Activated T-cell treated with anti-CD3 and anti-CD28 coated beads, Interleukin-2, amount 50 U/mL, for 4 hours (primary cell): ENCODE measurements at places on chromosomes 13 and 19.

- no peak for DNase-seq
Observed at GRCh38 chr13:73334445-73334844, 275.6 kb downstream of the KLF5 start.

DNA sequence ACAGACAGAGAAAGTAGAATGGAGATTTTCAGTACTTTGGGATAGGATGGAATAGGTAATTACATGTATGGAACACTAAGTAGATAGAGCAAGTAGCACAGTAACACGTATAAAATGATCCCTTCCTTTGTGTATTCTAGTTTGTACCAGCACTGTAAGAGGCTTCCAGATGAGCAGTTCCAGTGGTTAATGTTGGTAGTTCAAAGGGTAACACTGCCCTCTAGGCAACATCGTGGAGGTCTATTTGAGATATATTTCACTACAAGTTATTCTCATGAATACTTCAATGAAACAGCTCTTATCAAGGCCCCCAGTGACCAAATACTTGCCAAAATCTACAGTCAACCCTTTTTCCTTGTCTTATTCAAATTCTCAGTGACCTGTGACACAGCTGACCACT is 13.5 kb upstream of the ZNF563 start:
- DNase-seq = no peak

DNA sequence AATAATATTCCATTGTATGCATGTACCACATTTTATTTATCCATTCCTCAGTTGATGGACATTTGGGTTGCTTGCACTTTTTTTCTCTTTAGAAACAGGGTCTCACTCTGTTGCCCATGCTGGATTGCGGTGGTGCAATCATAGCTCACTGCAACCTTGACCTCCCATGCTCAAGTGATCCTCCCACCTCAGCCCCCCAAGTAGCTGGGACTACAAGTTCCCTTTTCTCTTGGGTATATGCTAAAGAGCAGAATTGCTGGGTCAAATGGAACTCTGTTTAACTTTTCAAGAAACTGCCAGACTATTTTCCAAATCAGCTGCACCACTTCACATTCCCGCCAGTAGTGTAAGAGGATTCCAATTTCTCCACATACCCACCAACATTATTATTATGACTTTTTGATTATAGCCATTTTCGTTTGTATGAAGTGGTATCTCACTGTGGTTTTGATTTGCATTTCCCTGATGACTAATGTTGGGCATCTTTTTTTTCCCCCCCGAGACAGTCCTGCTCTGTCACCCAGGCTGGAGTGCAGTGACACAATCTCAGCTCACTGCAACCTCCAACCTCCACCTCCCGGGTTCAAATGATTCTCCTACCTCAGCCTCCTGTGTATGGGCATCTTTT is 7.6 kb upstream of the IPO5 start:
- no peak for DNase-seq

- no peak for DNase-seq
Observed at GRCh38 chr13:68417801-68418200, 1187.7 kb upstream of the PCDH9 start.

GRCh38 chr19:294946-295686 is 3.9 kb upstream of the PLPP2 start:
- peak; percentile 30 for DNase-seq

DNA sequence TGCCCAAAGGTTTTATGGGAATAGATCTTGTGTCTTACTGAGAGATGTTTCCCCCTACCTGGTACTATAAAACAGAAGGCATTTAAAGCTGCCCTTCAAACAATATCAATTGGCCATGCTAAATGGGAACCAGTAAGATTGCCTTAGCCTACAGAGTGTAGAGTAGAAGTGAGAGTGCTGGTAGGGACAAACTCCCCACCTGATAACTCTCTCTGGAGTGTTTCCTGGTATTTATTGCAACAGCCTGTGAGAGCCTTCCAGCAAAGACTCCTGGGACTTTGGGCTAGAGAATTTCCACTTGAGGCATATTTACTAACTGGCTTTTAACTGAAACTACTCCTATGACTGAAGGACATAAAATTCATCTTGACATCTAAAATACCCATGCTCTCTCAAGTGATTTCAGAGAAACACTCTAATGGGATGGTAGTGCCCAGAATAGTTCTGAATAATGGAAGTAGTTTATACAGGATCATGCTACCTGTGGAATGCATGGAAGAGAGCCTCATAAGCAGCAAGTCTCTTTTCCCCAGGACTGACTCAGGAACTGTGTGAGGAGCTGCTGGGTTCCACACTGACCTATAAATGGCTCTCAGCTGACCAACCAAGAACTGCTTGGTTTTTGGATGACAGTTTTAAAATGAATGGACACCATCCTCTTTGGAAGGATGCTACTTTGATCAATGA is 132.7 kb upstream of the SLITRK5 start:
- no peak for DNase-seq

DNA sequence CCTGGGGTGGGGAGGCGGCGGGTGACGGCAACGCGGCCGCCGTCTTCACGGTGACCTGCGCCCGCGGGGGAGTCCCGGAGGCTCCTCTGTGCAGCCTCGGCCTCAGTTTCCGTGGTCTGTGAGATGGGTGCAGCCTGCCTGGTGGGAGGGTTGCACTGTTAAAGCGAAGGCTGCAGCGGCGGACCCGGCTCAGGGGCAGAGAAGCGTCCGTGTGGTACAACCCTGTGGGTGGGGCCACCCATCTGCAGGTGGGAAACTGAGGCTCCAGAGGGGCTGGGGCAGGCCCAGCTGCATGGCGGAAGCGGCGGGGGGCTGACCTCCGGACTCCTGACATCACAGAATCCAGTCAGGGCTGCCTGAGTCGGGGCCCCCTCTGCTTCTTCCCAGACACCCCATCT is 481 bp downstream of the FGF22 start:
- DNase-seq = no peak

DNA sequence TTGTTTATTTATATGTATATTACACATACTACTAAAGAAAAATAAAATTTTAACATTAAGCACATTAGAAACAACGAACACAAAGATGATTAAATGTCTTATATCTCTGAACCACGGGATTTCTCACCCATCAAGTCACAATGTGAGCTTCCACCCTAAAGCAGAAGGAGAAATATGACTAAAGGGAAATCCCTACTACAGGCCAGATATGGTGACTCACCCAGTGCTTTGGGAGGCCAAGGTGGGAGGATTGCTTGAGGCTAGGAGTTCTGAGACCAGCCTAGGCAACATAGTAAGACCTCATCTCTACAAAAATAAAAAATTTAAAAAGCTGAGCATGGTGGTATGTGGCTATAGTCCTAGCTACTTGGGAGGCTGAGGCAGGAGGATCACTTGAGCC is 24.6 kb downstream of the DCT start:
- no peak for DNase-seq
